ENCODE measurements at places on chromosomes 5 and 9.

GRCh38 chr9:34125681-34126206 lies 754 bp downstream of the DCAF12 start:
- peak; percentile 34 for DNase-seq

DNA sequence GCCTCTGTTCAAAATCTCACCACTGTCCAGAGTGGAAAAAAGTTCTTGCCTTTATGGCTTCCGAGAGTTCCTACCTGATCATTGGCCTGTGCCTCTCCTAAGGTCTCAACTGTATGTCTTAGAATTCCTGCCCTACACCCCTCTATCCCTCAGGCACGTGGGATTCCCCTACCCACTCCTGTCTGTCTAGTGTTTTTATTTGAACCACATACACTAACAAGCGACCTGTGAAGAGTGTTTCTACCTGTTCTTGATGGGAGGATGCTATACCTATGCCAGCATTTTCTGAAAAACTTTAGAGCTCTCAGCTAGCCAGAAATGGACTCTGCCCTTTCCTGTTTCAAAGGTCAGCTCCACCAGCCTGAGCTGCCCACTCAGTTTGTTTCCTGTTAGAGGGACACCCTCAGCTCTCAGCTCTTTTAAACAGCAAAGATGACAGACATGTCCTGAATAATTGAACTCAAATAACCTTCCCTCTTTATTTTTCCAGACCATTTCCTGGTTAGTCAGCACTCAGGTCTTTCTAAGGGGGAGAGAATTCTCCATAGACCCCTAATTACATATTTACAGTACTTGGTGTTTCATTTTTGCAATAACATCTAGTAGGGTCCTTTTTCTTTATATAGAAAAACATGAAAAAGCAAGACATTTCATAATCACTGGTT lies 214.8 kb downstream of the AOPEP start:
- peak; percentile 52 for DNase-seq

DNA sequence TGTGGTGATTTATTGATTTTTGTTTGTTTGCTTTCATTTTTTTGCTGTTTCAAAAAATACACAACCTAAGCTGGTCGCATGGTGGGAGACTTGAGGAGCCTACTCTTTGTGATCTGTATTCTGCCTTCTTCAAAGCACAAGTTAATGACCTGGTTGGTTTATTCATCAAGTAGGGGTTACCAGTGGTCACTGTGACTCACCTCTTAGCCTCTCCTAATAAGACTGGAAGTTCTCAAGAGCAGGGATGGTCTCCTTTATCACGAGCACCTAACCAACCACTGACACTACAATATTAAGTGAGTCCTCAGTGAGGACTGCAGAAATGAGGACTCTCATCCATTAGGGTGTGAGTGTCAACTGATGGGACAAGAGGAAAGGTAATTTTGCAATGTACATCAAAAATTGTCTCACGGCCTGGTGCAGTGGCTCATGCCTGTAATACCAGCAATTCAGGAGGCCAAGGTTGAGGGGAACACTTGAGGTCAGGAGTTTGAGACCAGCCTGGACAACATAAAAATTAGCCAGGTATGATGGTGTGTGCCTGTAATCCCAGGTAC lies 13.6 kb upstream of the MTMR12 start:
- DNase-seq, result peak; percentile 22

DNA sequence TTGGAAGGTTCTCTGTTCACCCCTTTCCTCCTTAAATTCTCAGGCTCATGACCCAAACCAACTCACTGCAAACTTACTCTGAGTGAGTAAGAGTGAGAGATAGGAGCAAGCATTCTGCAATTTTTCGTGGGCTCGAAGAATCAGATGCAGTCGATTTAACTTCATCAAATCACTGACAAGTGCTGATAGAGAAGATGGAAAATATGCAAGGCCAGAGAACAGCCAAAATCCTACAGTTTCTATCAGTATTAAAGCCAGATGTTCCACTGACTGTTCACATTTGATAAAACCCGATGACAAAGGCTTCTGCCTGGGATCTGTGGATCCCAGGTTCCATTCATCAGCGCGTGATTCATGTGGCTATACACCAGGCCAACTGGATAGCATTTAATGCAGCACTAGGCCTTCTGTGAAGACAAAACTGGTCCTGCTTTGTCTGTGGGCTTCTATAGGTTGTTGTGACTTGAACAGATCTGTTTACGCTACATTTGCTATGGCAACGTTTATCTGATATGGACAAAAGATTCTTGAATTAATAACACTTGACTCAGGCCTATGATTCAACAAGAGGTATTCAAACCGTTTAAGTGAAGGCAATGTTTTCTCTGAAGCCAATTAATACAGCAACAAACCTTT lies 251.2 kb downstream of the NFIB start:
- DNase-seq, result peak; percentile 93

GRCh38 chr5:159824188-159825161 lies 91.8 kb upstream of the ADRA1B start:
- peak; percentile 51 for DNase-seq

- peak; percentile 56 for DNase-seq
Measured at GRCh38 chr9:32487981-32488380, 38.0 kb downstream of the RIGI start.

- no peak for DNase-seq
Measured at GRCh38 chr9:72278959-72279358, 86.0 kb downstream of the ZFAND5 start.

DNA sequence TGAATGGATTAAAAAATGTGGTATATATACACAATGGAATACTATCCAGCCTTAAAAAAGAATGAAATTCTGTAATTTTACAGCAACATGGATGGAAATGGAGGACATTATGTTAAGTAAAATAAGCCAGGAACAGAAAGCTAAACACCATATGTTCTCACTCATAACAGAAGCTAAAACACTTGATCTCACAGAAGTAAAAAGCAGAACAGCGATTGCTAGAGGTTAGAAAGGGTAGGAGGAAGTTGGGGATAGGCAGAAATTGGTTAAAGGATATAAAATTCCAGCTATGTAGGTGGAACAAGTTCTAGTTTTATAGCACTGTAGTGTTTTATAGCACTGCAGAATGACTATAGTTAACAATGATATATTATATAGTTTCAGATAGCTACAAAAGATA lies 15.8 kb downstream of the MARCHF3 start:
- DNase-seq, result no peak

DNA sequence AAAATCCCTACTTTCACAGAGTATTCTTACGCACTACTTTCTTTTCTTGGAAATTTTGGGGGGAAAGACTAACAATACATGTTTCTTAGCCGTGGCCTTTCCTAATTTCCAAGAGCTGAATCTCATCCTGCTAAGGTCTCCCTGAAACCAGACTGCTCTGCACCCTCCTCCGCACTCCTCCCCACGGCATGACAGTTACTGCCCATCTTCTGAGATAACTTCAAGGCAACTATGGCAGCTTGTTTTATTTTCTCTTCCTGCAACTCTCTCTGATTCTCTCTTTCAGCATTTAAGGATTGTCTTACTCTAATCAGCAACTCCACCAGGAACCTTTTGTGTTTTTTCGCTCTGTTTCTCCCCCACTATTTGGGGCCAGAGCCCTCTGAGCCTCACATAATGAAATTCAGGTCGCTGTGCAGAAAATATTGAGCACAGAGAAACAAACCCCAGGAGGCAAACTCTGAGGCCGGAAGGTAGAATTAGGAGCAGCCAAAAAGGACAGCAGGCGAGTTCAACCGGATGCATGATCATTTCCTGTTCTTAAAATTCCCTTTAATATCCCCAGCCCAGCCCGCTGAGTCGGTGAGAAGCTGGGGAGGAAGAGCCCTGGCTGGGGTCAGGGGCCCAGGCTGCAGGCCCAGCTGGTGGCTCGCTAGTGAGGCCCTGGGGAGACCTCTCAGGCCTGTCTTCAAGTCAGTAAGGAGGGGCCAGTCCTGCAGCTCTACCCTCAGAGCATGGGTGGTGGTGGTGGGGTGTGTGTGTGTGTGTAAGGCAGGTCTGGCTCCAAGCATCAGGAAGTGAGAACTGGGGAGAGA lies 213.6 kb upstream of the S1PR3 start:
- peak; percentile 62 for DNase-seq

DNA sequence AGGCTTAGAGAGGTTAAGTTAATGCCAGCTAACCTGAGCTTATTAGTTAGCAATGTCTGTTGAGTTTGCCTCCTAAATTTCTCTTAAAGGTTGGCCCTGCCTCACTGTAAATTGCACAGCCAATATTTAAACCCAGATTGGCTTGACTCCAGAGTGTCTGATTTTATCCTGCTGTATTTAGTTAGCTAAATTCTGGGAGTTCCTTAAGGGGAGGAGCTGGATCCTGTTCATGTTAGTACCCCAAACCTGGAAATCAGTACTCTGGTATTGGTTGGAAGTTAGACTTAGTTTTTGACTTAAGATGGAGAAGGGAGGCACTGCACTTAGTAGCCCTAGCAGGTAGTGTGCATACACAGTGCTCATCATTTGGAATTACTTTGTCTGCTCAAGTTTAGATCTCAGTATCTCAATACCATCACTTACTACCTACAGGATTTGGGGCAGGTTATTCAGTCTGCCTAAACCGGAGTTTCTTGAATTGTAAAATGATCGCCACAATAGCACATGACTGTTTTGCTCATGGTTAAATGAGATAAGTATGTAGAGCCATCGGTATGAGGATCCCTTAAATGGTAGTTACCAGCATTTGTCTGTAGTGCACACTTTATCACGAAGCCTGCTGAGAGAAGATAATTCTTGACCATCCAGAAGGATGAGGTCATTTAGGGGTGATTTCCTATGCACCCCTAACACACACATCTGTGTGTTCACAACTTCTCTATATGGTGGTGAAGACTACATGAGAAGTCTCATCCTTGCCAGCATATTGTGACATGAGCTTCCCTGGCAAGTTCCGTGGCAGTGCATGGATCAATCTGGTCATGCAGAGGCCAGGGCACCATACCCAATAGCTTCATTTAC lies 264.8 kb upstream of the TRIM32 start:
- no peak for DNase-seq

DNA sequence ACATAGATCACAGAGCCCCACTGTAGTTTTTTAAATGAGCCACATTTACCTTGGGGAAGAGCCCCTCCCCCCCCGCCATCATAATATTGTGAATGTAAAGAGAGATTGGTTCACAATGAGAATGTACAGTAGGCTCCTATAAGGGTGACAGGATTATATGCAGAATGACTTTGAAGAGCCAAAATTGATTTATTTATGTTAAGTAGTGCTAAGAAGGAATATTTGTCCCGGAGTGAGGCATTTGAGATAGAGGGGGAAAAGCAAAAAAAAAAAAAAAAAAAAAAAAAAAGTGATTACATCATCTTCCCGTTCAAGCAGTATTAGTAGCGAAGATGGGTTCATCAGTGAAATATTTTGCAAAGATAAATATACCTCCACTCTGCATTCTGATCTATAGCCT lies 73.9 kb downstream of the PIK3R1 start:
- DNase-seq, result no peak

GRCh38 chr9:5773324-5773999 lies 59.5 kb downstream of the ERMP1 start:
- no peak for DNase-seq

DNA sequence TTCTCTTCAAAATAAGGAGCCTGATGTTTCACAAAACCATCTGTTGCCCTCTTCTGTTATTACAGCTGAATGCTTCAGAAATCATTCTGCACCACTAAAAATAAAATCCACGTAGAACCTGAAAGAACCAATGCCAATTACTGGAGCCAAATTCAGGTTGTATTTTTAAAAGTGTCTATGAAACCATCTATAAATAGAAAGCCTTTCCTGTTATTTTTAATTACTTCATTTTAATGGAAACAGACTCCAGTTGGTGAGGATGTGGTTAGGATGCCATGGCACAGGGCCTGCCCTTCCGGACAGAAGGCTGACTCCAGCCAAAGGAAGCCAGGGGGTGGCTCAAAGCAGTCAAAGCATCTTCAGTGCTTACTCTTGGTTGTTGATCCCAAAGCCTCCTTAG lies 119.8 kb downstream of the TENT4A start:
- DNase-seq, result no peak

GRCh38 chr5:169527863-169528262 lies 55.7 kb upstream of the SPDL1 start:
- peak; percentile 65 for DNase-seq

DNA sequence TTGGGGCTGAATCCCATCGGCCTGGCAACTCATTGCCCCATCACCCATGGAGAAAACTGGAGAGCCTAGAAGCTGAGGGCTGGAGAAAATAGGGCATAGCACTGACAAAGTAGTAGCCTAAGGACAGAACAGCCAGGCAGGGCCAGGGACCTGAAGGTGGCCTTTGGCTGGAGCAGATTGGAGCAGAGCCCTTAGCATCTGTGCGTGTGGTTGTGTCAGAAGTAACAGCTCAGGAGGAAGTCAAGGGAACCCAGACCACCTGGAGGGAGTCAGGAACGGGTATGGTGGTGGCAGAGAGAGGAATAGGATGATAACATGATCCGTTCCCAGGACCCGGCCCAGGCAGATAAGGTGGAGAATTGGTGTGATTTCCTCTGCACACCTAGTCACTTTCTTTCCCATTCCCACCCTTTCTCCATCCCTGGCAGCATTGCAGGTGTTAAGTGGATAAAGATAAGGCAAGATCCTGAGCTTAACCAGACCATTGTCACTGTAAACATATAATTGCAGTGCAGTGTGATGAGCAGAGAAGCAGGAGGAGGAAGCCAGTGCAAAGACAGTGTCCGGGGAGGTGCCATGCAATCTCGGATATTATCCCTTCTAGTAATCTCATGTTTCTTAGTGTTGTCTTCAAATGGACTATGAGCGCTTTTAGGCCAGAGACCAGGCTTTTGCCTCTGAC lies 67.0 kb downstream of the NDFIP1 start:
- no peak for DNase-seq

DNA sequence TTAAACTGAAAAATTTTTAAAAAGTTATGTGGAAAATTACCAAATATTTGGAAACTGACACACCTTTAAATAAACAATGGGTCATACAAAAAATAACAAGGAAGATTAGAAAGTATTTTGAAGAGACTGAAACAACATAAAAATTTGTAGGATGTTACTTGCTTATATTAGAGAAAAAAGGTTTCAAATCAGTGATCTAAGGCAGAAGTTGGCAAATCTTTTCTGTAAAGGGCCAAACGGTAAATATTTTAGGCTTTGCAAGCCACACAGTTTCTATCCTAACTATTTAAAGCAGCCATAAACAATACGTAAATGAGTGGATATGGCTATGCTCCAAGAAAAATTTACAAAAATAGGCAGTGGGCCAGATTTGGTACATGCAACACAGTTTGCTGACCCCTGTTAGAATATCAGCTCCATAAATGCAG lies 81.3 kb downstream of the OXCT1 start:
- peak; percentile 79 for DNase-seq
